Neural crest cell (in vitro differentiated cells): ENCODE measurements at places on chromosomes 2 and 18. TPM values are rescaled to one million over a fixed set of nuclear protein-coding genes. Genes with fewer than 3 reads are reported as not detected.

The PLEK gene
- total RNA-seq = not detected in 2 replicates

The ASTL gene
- total RNA-seq = not detected in 2 replicates

GRCh38 chr2:105256431-105257047 is 15.0 kb downstream of the GPR45 start:
- no peak overlapping the region for H3K27ac ChIP-seq
- no peak for DNase-seq
- no peaks in the 10 kb centered on the region for H3K36me3 ChIP-seq
- H3K4me1 ChIP-seq = no peaks in the 10 kb centered on the region
- H3K4me3 ChIP-seq = no peak overlapping the region

- H3K36me3 ChIP-seq = no peaks in the 10 kb centered on the region
- H3K4me1 ChIP-seq = no peaks in the 10 kb centered on the region
- DNase-seq = no peak
- no peak overlapping the region for H3K27ac ChIP-seq
- peaks cover 5% of the 10 kb centered on the region for H3K27me3 ChIP-seq
These were observed 50.4 kb downstream of the BOD1L2 start for GRCh38 chr18:57197261-57197660.

- H3K36me3 ChIP-seq = no peaks in the 10 kb centered on the region
- DNase-seq = no peak
- H3K27ac ChIP-seq = no peak overlapping the region
These were observed 6.7 kb upstream of the DLX2 start for GRCh38 chr2:172109256-172109987.
